ENCODE measurements at places on chromosomes 13 and 19.

GRCh38 chr19:42191855-42192254 is 25.6 kb downstream of the DEDD2 start:
- DNase-seq, result no peak

GRCh38 chr13:114288157-114288591 is 6.8 kb downstream of the UPF3A start:
- DNase-seq, result no peak

- peak; percentile 82 for DNase-seq
Measured at GRCh38 chr13:99386911-99387788, 80.0 kb upstream of the GPR183 start.

GRCh38 chr19:58352760-58353671 is at the start of gene A1BG:
Gene A1BG, minus strand, starts transcription at chr19:58353492. Its CDS starts 55 bp downstream, at chr19:58353437.
- no peak for DNase-seq

- DNase-seq, result no peak
Measured at GRCh38 chr19:1850809-1851653, 2.7 kb upstream of the REXO1 start.

DNA sequence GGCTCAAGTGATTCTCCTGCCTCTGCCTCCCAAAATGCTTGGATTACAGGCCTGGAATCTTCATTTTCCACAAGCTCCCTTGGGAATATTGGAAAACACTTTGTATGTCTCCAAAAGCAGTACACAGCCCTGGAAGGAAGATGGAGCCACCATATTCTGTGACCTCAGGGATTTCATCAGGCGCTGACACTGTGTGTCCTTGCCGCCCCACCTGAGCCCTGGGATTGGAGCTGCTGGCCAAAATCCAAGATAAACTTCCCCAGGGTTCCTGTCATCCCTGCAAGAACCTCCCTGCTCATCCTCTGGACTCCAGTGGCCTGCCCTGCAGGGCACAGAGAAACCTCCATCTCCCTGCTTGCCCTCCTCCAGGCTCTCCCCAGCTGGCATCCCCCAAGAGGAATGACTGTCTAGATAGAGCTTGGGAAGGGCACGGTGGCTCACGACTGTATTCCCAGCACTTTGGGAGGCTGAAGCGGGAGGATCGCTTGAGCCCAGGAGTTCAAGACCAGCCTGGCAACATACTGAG is 1.3 kb upstream of the GNG7 start:
- DNase-seq, result no peak

DNA sequence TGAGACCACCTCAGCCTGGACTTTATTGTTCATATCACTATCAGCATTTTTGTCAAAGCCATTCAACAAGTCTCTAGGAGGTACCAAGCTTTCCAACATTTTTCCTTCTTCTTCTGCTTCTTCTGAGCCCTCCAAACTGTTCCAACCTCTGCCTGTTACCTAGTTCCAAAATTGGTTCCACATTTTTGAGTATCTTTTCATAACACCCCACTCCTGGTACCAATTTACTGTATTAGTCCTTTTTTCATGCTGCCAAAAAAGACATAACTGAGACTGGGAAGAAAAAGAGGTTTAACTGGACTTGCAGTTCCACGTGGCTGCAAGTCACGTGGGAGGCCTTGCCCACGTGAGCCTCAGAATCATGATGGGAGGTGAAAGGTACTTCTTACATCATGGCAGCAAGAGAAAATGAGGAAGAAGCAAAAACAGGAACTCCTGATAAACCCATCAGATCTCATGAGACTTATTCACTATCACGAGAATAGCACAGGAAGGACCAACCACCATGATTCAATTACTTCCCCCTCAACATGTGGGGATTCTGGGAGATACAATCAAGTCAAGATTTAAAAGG is 215.1 kb downstream of the PCDH17 start:
- no peak for DNase-seq

DNA sequence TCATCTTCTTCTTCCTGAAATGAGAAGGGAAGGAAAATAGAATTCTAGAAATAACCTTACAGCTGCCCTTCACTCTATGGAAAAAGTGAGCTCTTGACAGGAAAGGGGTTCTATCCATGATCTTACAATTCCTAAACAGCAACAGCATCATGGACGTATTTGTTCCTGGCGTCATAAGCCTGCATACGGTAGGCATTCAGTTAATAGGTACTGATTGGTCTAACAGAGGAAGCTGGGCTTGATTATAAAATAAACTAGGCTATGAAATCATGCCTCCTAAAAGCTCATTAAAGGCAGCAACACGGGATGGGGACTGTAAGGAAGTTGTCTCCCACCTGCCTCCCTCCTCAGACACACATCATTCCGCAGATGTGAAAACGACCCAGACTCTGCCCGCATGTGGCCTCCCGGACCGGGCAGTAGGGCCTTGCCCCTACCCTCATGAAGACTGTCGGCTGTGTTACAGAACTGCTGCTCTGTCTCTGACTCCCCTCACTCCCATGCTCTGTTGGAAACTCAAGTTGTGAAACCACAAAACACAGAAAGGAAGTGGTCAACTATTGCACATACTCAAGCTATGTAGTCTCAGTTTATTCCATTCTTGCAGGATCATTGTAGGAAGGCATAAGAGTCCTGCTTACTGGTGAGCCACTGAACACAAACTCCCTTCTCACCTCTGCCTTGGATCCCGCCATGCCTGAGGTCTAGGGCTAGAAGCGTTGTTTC is 129.8 kb downstream of the DLEU7 start:
- no peak for DNase-seq

GRCh38 chr13:28494778-28495537 is at the start of gene FLT1:
Gene FLT1, minus strand, starts transcription at chr13:28495128. Its CDS starts 285 bp downstream, at chr13:28494843.
- DNase-seq, result no peak

- DNase-seq, result no peak
Measured at GRCh38 chr13:45372189-45373161, 31.5 kb upstream of the TPT1 start.

GRCh38 chr13:26698392-26699196 is 62.0 kb downstream of the GPR12 start:
- peak; percentile 81 for DNase-seq

GRCh38 chr19:53906211-53907192 is 2.6 kb upstream of the CACNG7 start:
- DNase-seq, result peak; percentile 53

GRCh38 chr19:10797078-10797477 is 38.9 kb downstream of the TMED1 start:
- no peak for DNase-seq

DNA sequence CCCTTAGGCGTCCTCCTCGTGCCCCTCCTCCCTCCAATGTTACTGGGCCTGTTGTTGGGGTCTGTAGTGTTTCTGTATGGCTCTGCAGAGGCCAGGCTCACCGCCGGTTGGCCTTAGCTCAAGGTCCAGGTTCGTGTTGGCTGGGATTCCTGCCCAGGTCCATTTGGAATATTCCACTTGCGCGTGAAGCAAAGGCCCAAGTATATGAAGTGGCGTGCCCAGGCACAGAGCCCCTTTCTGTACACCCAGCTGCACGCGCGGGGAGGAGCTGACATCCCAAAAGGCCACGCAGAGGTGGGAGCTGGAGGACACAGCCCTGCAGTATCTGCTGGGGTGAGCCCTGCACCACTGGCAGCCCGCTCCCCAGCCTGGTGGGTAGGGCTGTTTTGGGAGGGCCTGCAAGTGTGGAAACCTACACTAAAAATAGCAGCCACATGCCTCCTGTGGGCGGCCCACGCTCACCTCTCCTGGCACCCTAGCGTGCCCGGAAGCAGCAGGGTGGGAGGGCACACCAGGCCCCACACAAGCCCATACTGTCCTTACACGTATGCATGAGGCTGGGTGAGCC is 30.2 kb downstream of the CRTC1 start:
- no peak for DNase-seq

DNA sequence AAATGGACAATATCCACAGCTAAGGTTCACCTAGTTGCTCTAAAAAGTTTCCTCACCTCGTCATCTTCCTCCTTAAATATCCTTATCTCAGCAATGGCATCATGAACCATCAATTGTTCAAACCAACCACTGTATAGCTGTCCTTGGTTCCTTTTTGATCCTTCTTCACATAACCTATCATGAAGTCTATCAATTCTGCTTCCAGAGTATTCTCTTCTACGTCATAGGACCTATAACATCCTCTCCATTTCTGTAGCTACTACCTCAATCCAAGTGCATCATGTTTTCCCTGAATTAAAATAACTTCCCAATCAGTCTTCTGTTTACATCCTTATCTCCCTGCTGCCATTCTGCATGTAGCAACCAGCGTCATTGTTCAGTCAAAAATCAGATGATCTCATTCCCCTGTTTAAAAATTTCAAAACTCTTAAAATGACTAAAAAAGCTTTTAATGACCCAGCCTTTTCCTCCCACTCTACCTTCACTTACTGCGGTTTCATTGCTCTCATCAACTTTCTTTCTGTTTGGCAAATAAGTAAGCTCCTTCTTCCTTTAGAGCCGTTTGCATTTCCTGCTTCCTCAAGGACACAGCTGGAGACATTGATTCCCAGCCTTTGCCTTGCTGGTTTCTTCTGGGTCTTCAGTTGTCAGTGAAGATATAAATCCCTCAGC is 223.9 kb upstream of the MIR17HG start:
- DNase-seq, result no peak

DNA sequence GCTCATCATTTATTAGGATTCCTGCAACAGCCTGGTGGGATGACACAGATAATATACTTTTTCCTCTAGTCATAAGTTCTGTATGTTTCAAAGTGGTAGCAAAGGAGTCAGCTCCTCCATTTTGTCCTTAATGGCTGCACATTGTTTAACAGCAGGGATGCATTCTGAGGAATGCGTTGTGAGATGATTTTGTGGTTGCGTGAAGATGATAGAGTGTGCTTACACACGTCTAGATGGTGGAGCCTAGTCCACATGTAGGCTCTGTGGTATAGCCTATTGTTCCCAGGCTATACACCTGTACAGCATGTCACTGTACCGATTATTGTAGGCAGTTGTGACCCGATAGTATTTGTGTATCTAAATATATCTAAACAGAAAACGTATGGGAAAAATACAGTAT is 4.6 kb downstream of the SMARCA4 start:
- no peak for DNase-seq

DNA sequence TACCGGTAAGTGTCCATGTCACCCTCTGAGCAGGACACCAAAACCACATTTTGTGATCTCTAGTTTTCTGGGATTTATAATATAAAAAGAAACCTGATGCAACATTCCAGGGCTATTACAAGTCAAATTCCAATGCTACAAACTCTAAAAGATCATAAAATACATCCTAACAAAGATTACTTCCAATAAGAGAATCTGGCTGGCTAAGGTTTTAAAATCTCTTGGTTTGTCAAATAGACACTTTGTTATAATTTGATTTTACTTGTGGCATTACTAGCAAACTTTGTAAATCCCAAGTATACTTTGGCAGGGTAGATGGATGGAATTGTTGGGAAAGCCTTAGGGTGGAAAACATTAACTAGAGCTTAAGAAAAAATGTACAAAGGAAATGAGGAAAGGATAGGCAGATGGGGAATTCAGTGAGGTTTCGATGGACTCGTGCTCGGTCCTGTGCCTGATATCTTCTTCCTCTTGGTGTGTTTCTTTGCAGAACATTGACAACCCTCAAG is 74.0 kb upstream of the POMP start:
- DNase-seq, result no peak

DNA sequence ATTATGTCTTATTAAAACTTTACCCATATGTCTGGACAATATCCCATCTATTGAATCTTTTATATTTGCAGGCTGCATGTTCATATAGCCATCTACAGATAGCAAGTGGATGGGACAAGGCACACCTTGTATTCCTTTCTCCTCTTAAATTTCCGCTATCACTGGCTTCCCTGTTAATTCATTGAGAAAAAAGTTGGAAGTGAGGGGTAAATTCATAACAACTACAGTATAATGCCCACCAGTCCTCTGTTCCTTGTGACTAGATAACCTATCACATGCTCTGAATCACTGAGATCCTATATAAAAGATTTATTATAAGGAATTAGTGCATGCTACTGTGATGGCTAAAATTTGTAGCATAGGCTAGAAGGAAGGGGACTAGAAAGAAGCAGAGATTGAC is 1005.8 kb upstream of the ATXN8OS start:
- DNase-seq, result no peak

GRCh38 chr19:17794731-17795494 is at the start of gene B3GNT3:
Gene B3GNT3, plus strand, starts transcription at chr19:17795138. Its CDS starts 12,670 bp downstream, at chr19:17807808.
- peak; percentile 23 for DNase-seq

- DNase-seq, result no peak
Measured at GRCh38 chr19:39413911-39414608, 1.6 kb downstream of the PLEKHG2 start.

- no peak for DNase-seq
Measured at GRCh38 chr13:21225841-21226581, 49.6 kb downstream of the MRPL57 start.

DNA sequence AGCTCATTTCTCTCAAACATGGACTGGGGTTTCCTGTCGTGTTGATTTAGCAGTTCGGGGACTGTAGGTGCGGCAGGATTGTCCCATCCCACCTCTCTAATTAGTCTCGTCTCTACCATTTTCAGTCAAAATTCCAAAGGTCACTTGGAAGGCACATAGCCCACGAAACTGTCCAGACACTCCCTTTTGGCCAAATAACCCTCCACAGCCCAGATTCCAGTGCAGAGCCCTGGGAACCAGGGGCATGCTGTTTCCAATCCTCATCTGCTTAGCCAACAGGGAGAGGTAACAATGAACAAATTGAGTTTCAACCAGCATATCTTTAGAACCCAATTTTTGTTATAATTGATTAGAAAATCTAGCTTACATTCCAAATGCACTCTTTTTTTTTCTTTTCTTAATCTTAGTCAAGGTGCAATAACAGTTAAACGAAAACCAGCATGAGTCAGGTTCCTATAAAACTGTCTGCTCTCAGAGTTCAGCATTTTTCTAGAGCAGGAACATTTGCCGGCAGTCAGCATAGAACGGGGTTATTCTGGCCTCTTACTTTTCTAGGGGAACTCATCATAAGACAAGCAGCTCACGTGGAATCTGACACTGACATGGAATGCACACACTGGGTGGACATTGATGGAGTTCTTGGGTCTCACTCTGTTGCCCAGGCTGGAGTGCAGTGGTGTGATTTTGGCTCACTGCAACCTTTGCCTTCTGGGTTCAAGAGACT is 14.4 kb upstream of the CEBPA start:
- DNase-seq, result no peak

DNA sequence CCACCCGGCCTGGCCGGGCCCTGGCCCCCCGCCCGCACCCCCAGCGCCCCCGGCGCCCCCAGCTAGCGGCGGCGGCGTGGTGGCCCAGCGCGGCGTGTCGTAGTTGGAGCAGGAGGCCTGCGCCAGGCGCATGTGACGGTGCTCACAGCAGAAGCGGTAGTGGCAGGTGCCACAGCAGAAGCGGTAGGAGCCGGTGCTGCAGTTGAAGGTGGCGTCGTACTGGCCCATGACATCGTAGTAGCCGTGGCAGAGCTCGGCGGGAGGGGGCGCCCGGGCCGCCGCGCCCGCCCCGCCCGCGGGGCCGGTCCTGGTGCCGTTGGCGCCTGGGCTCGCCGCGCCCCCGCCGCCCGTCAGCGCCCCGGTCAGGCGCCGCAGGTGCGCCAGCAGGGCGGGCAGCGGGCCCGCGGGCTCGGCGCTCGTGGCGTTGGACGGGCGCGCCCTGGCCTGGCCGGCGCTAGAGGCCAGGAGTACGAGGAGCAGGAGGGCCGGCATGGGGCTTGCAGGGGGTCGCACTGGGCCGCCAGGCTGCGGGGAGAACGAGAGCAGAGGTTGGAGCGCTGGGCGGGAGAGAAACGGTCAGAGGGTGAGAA is 633 bp downstream of the SHISA7 start:
- DNase-seq, result no peak

Data from activated naive CD4-positive, alpha-beta T cell (primary cell).